ENCODE measurements at places on chromosomes 11 and 22.
A peak's percentile ranks its signal among the peaks of the same experiment; 100 is the strongest.

DNA sequence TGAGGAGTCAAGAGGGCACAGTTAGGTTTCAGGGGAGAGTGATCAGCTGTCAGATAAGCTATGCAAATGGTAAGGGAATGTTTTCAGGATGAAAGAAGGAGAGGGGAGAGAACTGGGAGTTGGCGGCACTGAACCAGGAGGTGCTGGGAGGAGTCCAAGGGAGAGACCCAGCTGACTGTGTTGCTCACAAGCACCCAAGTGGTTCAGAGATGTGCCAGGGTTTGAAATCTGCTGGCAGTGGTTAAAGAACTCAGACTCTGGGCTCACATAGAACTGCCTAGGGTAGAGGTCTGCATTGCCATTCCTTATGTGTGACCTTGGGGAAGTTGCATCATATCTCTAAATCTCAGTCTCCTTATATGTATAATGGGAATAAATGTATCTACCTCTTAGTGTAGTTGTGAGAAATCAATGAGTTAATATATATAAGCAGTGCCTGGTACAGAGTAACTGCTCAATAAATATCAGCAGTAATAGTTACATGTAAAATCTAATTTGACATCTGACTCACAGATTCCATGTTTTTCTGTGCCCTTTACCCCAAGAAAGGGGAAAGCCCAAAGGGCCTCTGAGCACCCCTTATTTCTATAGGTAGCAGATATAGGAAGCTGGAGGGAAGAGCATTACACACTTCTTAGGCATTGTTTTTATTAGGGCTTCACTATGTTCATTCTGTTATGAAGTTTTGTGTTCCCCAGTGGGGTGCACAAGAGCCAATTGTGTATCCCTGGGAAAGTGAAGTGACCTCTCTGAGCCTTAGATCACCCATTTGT lies 66.9 kb upstream of the SESN3 start:
- no peak for DNase-seq

DNA sequence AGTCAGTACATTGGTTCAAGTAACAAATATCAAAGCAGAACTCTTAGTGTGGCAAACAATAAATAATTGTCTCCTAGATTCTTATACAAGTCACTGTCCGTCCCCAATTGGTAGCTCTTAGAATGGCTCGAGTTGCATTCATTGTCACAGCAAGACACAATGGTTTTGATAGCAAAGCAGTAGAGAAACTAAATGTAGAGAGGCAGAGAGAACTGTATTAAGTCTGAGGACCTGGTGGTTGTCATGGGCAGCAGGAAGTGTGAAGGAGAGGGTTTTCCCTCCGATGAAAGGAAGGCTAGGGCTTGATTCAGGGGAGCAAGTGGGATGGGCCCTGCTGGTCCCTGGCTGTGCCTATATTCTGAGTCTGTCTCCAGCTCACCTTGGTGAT lies 36.6 kb downstream of the RCOR2 start:
- DNase-seq, result peak; percentile 70

- DNase-seq, result no peak
Observed at GRCh38 chr11:32188785-32189184, 97.9 kb downstream of the RCN1 start.

DNA sequence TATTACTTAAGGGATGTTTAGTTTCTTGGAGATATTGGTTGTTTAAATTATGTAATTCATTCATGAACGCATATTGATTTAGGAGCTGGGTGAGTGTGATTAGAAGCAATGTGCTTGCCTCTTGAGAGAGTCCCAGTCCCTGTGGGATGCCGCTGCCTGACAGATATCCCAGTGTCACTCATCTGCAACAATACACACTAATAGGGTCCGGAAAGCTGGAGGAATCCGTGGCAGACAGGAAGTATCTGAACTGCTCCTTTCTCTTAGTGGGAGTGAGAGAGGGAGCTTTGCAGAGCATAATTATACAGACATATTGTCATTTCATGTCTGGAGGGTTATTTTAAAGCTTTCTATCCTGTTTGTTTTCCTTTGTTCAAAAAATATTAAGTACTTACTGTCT lies 17.4 kb downstream of the AMOTL1 start:
- DNase-seq, result no peak

DNA sequence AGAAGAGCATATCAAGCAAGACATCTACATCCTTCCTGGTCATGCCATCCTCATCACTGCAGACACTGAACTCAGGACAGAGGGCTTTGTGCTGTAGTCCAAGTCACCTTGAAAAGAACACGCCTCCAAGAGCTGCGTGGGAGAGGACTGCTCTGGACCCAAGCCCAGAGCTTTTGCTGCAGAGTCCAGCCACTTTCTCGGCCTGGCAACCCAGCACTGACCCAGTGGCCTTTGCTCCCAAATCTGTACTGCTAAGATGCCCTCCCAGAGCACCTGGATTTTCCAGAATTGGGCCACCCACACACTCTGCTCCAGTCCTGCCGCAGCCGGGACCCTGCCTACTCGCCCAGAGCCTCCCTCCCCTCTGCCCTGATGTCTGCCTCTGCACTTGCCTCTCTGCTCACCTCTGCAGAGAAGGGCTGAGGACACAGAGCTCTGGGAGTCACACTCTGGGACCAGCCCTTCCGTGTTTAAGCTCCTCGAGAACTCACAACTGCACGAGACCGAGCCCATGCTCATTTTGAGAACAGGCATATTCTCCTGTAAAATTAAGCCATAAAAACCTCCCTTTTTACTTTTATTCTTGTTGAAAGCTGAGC lies 83.8 kb upstream of the CSNK2A3 start:
- no peak for DNase-seq

- no peak for DNase-seq
Observed at GRCh38 chr22:40660730-40661129, 18.6 kb upstream of the MCHR1 start.

DNA sequence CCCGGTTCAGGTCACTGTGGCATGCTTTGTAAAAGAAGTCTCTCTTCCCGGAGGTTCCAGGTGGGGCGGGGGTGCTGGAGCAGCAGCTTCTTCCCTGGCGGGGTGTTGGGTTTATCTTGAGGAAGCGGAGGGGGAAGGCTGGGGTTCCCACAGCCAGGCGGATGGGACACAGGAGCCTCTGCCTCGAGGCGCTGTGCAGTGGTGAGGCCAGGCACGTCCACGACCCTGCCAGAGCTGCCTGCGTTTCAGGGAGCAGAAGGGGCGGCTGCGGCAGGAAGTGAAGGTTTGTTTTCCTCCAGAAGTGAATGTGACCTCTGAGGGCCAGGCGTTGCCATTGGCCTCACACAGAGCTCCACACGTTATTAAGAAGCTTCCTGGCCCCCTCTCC lies 20.1 kb upstream of the ADORA2A start:
- DNase-seq, result no peak

DNA sequence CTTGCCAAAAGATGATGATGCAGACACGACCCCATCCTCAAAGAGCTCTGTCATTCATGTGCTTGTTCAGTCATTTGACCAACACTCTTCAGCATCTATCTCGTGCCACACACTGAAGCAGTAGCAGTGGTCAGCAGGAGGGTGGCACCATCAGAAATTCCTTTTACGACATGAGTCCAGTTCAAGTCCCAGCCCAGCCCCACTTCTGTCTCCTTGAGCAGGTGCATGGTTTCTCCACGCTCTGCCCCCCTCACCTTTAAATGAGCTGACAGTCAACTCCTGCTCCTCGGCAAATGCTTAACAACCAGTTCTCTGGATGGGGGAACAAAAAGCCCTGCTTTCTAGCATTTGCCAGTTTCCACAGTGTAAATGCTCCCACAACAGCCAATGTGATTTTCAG lies 60.9 kb downstream of the SYN3 start:
- DNase-seq, result no peak

GRCh38 chr11:126421271-126421671 lies 65.8 kb downstream of the ST3GAL4 start:
- DNase-seq, result no peak

- DNase-seq, result no peak
Observed at GRCh38 chr11:80194016-80194415, 753.2 kb upstream of the TENM4 start.

- no peak for DNase-seq
Observed at GRCh38 chr11:70193411-70194292, 9.4 kb upstream of the FADD start.

- no peak for DNase-seq
Observed at GRCh38 chr11:120054753-120055045, 83.2 kb downstream of the TRIM29 start.

- peak; percentile 78 for DNase-seq
Observed at GRCh38 chr11:122159173-122159721, 43.2 kb upstream of the BLID start.

DNA sequence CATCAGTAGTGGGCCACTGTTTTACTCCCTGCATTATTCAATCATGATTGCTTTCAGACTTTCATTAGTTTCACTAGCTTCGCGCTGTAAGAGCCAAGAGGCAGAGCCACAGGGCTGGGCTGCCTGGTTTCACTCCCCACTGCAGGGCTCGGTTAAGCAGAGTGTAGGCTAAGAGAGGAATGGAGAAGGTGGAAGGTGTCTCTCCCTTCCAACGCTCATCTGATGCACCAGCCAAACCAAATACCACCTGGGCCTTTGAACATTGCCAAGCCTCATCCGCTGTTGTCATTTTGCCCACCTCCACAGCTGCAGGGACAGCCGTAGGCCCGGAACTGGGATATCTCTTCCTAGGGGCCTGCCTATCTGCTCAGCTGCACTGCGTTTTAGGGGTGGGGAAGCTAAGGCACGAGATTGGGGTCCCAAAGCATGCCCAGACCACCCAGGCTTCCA lies 480 bp upstream of the SMARCB1 start:
- no peak for DNase-seq

DNA sequence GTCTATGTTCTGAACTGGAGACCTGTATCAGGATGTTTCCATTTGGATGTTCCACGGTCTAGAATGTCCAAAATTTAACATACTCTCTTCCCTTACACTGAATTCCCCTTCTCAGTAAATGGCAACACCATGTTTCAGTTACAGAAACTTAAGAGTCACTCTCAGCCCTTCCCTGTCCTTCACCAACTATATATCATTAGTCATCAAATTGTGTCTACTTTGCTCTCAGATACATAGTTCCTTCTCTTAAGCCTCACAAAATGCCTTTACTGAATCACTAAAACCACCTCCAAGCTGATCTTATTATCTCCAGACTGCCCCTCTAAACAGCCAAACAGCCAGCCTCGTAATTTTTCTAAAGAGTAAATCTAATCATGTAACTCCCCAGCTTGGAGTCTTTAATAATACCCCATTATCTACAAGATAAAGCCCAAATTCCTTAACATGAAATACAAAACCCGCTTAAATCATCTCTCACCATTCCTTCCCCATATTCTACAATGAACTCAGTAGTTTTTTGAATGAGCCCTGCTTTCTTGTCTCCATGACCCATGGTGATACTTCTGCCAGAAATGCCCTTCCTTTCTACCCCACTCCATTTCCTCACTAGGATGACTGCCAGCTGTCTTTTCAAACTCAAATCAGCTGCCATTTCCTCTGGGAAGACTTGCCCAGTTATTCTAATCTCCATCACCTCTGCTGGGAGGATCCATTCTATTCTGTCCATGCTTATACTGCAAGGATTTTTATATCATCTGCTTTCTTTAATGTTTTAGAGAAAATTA lies 102.7 kb upstream of the ARHGAP42 start:
- DNase-seq, result no peak

GRCh38 chr11:69195824-69196782 lies 40.4 kb downstream of the SMIM38 start:
- DNase-seq, result no peak

GRCh38 chr11:132202621-132203020 lies 832.2 kb downstream of the NTM start:
- DNase-seq, result no peak

DNA sequence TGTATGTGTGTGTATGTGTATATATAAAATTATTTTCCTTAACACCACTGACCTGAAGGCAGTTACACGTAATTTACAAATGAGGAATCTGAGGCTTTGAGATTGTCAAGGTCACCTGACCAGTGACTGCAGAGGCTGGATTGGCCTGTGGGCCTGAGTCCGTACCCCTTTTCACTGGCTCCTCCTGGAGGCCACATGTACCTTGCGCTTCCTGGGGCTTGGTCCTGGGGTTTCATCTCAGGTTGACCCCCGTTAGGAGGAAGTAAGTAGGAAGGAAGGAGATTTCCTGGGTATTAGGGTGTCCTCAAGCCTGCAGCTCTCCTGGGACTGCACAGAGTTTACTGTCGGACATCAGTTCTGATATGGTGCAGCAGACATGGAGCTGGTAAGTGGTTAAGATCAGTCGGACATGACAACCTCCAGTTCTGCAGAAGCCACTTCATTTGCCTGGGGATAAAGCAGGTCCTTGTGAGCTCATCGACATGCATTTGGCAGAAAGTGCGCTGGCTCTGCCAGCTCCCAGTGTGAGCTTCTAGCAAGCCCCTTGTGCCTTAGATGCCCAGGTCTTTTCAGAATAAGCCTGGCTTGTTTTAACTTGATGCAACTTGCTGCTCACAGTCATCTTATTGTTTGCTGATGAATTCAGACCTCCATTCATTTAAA lies 36.6 kb downstream of the ST3GAL4 start:
- peak; percentile 86 for DNase-seq

DNA sequence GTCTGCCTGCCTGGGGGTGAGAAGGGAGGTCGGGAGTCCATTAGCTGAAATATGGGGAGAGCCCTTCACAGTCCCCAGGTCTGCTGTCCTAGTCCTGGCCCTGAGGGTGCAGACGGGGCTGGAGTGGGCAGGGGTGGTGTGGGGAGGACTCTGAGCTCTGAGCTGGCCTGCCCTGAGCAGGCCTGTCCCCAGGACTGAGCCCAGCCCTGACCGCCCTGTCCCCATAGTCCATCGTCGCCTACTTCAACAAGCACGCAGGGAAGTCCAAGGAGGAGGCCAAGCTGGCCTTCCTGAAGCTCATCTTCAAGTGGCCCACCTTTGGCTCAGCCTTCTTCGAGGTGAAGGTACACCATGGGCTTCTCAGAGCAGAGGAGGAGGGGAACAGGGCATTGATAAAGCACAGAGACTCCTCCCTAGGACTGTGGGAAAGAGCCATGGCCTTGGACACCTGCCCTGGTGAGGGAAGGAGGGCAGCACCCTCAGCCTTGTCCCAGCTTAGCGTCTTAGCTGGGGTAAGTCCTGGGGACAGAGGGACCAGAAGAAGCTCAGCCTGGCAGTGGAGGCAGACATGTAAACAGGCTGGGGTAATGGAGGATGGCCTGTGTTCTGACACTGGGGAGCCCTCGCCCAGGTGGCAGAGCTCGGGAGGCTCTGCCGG lies 83.7 kb downstream of the MYO7A start:
- no peak for DNase-seq

- DNase-seq, result peak; percentile 18
Observed at GRCh38 chr11:118290923-118291322, 13.6 kb upstream of the CD3E start.

GRCh38 chr11:95650276-95650675 lies 139.3 kb downstream of the FAM76B start:
- DNase-seq, result peak; percentile 7

- DNase-seq, result peak; percentile 63
Observed at GRCh38 chr11:28110108-28110820, 2.1 kb downstream of the METTL15 start.

DNA sequence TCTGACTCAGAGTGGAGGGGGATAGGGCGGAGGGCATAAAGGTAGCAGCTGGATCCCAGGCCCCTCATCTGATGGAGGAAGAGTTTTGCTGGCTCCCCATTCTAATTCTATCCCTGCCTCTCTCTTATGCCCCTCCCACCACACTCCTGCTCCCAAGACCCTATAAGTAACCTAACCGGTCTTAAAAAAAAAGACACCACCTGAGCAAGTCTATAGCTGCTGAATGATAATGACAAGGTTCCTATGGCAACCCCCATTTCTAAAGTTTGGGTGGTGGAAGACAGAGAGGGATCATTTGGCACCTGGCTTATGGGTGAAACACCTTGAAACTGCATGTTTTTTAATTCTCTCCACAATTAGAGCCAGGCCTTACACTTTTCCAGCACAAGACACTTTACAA lies 69.6 kb downstream of the LARGE1 start:
- no peak for DNase-seq

- no peak for DNase-seq
Observed at GRCh38 chr11:122261546-122261945, 145.5 kb upstream of the BLID start.

- DNase-seq, result no peak
Observed at GRCh38 chr11:2483426-2483825, 38.6 kb downstream of the KCNQ1 start.
